ENCODE measurements at places on chromosomes 2 and 18.

DNA sequence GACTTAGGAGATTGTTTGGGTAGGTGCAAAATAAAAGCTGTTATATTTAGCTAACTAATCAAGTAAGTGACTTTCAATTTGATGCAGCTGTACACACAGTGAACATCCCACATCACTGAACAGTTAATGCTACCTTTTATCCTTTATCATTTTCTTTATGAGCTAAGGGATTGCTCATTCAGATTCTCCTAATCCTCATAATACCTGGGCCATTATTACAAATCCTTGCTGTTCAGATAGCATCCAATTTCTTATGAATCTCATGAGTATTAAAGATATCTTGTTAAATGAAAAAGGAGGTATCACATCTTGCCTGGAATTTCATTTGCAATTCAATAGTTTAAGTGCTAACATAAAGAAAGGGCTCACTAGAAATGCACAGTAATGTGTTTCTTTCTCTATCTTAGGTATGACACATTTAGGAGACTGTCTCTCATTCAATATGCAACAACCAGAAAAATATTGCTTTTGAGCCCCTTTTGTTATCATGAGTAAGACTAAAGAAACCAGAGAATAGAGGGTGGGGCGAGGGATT lies 918.5 kb downstream of the CBLN2 start:
- no peak overlapping the region for H3K27ac ChIP-seq
- no peaks in the 10 kb centered on the region for H3K27me3 ChIP-seq
- no peaks in the 10 kb centered on the region for H3K36me3 ChIP-seq
- no peak for DNase-seq
- no peak overlapping the region for H3K4me3 ChIP-seq
- H3K4me1 ChIP-seq = no peaks in the 10 kb centered on the region

DNA sequence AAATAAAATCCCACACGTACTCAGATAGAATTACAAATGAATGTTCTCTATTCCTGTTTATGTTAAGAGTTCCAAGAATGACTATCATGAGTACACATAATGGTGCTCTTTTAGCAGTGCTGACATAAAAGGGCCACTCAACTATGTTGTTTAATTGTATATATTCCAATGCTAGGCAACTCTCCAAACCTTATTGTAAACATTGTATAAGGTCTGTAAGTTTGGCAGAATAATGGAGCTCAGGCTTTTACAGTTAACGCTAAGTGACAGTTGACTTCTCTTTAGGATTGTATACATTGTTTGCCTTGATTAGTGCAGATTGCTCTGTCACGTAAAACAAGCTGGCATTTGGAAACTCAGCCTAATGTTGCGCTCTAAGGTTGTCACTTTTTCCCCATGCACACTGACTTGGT lies 20.8 kb downstream of the RBMS1 start:
- DNase-seq = no peak
- peaks cover 30% of the 10 kb centered on the region for H3K4me1 ChIP-seq
- H3K36me3 ChIP-seq = no peaks in the 10 kb centered on the region
- no peak overlapping the region for H3K4me3 ChIP-seq
- no peaks in the 10 kb centered on the region for H3K27me3 ChIP-seq

DNA sequence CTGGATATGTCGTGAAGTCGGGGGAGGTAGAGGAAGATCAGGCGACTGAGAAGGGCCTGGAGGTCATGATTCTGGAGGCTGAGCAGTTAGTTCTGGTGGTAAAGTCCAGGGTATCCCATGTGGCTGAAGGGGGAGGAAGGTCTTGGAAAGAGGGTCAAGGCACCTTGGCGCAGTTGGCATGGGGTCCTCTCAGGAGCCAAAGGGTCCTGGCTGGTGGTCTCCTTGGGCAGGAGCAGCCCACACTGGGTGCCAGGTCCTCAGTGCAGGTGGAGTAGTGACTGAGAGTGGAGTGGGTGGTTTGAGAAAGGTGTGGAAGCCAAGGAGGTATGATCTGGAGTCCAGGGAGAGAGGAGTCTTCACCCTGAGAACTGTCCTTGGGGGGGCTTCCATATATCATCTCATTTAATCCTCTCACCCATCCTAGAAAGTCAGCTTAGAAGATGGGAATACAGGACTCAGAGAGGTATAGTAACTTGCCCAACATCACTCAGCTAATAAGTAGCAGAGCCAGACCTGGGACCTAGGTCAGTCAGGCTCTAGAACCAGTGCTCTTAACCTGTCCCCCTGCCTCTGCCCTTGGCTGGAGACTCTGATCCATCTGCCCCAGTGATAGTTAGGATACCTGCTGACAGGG lies 24.5 kb downstream of the FBXO41 start:
- no peak for DNase-seq
- H3K27ac ChIP-seq = no peak overlapping the region
- peaks cover 7% of the 10 kb centered on the region for H3K4me1 ChIP-seq
- no peak overlapping the region for H3K4me3 ChIP-seq
- H3K27me3 ChIP-seq = no peaks in the 10 kb centered on the region

DNA sequence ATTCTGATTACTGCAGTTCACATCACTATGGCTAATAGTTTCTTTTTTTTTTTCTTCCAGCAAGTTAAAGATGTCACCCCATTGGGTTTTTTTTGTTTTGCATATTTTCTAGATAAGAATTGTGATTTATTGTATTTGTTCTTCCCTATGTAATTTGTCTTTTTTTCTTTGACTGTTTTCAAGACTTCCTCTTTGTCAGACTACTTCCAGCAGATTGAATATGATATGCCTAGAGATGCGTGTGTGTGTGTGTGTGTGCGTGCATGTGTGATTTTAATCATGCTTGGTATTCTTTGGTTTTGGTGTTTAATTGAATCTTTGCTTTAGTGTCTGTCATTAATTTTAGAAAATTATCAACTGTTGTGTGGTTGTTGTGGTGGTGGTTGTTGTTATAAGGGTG lies 166.7 kb upstream of the SLC39A10 start:
- DNase-seq = no peak
- no peaks in the 10 kb centered on the region for H3K36me3 ChIP-seq
- peaks cover 12% of the 10 kb centered on the region for H3K4me1 ChIP-seq
- no peak overlapping the region for H3K4me3 ChIP-seq
- H3K27ac ChIP-seq = no peak overlapping the region

DNA sequence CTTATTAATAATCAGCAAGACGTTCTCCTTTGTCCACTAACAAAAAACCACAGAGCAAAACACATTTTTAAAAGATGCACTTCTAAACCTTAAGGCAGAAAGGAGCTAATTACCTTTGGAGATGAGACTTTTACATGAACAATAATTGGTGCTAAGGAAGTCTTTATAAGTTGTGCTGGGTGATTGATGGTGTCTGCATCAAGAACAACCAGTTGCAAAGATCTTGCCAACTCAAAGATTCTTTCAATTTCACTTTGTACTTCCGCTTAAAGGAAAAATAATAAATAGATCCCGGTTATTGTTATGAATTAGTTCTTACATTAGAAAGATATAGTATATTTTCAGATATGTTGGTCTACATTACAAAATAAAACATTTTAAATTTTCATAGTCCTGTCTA lies 26.9 kb upstream of the ARL5A start:
- no peak for DNase-seq
- no peaks in the 10 kb centered on the region for H3K27me3 ChIP-seq
- no peaks in the 10 kb centered on the region for H3K36me3 ChIP-seq
- no peak overlapping the region for H3K27ac ChIP-seq
- no peak overlapping the region for H3K4me3 ChIP-seq

GRCh38 chr2:157420771-157421323 lies 23.0 kb downstream of the CYTIP start:
- H3K27me3 ChIP-seq = no peaks in the 10 kb centered on the region
- H3K36me3 ChIP-seq = no peaks in the 10 kb centered on the region

GRCh38 chr2:181781078-181781786 lies 100.9 kb upstream of the NEUROD1 start:
- no peak for DNase-seq
- peaks cover 53% of the 10 kb centered on the region for H3K4me1 ChIP-seq
- no peaks in the 10 kb centered on the region for H3K36me3 ChIP-seq
- H3K27me3 ChIP-seq = no peaks in the 10 kb centered on the region
- H3K4me3 ChIP-seq = no peak overlapping the region
- H3K27ac ChIP-seq = no peak overlapping the region

All from RWPE2 (cell line).